ENCODE measurements at places on chromosomes 7 and 10.

DNA sequence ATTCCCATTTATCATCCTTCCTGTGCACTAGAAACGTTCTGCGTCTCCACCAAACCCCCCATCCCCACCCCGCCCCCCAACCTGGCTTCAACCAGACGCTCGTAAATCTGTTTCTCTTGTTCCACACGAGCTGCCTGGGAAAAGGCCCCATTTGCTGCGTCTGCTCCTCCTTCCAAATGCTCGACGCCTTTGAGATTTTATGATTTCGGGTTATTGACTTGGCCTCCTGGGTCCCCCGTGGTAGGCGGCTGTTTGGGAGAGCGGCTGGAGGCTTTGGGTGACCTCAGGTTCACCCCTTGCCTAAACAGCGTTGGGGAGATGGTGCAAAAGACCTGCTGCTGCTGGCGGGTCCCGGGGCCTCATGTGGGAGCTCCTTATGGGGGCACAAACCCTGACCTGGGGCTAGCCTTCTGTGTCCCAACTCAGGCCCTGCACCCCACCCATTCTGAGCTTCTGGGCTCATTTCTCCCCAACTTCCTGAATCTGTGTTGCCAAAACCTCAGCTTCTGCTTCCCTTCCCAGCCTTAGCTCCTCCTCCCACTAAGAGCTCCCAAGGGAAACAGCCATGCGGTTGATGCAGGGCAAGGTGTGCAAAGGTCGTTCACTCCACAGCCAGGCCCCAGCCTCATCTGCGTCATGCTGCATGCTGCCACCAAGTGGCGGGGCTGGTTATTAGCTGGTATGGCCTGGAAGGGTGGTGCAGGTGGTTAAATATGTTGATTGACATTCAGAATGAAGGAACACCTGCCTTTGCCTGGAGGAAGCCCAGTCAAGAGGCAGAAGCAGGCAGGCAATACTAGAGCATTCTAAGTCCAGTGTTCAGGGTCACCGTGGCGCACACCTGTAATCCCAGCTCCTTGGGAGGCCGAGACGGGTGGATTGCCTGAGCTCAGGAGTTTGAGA, 49.1 kb upstream of the ELN start:
- DNase-seq: no peak

- no peak for DNase-seq
Measured at GRCh38 chr7:83468251-83468739, 180.6 kb downstream of the SEMA3E start.

DNA sequence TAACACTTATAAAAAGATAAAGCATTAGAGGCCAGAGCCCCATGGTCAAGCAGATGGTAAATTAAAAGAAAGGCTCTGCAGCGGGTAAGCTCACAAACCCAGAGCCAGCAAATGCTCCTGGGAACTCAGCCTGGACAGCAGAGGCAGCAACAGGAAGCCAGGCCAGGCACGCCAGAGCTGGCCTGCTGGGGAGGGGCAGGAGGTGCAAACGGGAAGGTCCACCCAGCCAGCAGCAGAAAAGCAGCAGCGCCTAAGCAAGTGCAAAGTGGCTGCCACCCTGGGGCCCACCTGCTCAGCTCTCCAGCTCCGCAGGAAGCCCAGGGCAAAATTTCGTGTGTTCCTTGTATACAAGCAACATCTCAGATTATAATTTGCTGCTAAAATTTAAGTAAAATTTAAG, 82.7 kb upstream of the GPR22 start:
- DNase-seq: no peak

GRCh38 chr7:139540203-139540602, 16.7 kb downstream of the CLEC2L start:
- no peak for DNase-seq

DNA sequence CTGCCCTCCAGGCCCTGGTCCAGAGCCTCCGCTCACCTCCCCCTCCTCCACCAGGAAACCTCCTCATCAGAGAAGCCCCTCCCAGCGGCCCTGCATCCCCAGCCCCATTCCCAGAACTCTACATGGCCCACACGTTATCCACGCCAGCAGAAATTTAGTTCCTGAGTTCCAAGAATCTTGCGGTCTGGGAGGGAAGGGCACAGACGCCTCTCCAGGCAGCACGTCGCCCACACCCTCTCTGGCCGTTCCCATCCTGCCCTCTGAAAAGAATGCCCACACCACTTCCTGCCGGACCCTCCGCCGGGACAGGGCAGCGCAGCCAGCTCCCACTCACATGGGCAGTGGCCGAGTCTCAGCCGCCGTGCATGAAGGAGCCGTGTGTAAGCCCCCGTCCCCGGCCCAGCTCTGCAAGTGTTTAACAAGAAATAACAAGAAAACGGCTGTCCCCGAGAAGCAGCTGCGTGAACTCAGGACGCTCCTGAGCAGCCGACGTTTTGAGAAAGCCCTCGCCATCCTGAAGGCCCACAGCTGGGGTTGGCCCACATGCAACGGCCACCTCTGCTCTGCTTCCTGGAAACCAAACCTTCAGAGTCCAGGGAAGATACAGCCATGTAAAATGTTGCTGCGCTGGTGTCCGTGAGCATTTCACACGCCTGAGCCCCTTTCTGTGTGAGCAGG, 17.4 kb downstream of the ADGRA1 start:
- DNase-seq: no peak

- DNase-seq: no peak
Measured at GRCh38 chr10:21530168-21530567, 3.9 kb upstream of the MLLT10 start.

DNA sequence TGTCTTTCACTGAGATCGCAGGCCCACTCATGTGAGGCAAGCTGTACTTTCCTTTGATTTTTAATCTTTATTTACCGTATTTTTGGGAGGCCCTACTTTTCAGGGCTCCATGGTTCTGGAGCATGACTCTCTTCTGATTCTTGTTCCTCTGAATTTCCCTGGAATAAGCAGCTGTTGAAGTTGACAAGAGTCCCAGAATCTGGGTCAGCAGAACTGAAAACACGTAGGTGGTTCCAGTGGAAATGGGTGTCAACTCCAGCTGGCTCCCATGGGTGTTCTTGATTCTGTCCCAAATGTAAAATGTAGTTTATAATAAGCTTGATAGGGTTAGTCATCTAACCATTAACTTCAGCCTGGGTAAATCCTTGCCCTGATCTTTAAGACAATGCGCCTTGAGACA, 409.4 kb downstream of the GATA3 start:
- no peak for DNase-seq
